ENCODE measurements at places on chromosomes 4 and X. TPM values are rescaled to one million over a fixed set of nuclear protein-coding genes. Genes with fewer than 3 reads are reported as not detected.

GAGE12J gene
- not detected for total RNA-seq

GRPEL1 gene
- 66.6 TPM for total RNA-seq

NPNT gene
- 2.4 TPM for total RNA-seq

TMEM164 gene
- 32.2 TPM for total RNA-seq

USP17L10 gene
- not detected for total RNA-seq

MAOB gene
- 51.7 TPM for total RNA-seq

MGARP gene
- 224 TPM for total RNA-seq

DNA sequence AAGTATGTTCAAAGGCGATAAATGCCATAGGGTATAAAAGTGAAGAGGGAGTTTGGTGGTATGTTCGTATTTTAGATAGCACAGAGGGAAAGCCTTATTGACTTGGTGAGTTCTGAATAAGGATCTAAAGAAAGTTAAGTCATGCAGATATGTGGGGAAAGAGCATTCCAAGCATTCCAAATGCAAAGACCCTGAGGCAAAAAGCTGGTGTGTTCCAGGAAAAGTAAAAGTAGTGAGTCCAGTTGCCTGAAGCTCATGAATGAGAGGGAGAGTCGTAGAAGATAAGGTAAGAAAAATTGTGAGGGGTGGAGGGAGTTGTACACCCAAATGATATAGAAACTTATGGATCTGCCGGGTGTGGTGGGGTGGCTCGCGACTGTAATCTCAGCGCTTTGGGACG, 426.7 kb downstream of the RPA4 start:
- DNase-seq, result no peak

DNA sequence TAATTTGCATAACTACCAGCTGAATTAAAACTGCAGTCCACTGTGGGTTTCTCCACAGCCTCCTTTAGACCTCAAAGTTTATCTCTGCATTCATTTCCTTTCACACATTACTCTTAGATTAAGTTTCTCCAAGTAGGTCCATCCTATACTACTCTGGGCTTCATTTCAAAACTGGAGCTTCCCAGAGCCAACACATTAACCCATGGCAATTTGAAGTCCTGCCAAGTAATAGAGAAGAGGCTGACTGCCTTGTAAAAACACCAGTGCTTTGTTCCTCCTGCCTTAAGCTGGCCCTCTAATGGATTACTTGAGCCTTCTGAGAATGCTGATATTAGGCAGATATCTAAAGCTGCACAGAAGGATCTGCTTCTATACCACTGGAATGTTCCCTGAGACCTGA, 997.2 kb upstream of the SLIT2 start:
- DNase-seq, result no peak

DNA sequence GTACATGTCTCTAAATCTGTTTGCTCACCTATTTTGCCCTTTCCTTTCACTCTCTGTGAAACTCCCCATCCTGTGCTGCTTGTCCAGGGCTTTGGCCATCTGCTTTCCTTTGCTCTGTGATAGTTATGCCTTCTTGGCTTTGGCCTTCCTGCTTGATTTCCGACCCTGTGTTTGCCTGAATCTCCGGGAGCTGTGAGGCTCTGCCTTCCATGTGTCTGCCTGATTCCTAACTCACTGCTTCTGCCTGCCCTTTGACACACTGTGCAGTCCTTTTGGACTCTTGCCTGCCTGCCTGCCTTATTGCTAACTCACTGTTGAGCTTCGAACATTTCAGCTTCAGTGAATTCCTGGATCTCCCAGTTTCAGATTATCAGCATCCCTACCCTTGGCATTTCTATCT, 143.1 kb downstream of the C4orf33 start:
- peak; percentile 31 for DNase-seq

GRCh38 chr4:37735578-37735977, 49.4 kb upstream of the RELL1 start:
- no peak for DNase-seq

- DNase-seq, result no peak
Observed at GRCh38 chr4:26033389-26033788, 119.4 kb downstream of the SMIM20 start.

DNA sequence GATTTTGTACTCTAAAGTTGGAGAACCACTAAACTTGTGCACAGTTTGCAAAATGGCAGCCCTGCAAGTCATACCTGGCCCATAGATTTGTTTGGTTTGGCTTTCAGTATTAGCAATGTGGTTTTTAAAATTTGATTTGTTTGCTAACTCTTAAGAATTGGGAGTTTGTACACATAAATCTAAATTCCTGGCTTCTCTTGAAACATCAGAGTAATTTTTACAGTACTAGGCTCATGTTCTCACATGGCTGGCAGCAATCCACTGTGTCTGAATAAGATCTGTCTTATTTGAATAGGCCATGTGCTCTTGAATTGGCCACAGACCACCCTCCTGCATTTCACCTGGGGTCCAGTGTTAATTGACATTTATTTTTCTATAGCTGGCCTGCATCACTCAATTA, 21.3 kb downstream of the DIAPH2 start:
- DNase-seq, result no peak

DNA sequence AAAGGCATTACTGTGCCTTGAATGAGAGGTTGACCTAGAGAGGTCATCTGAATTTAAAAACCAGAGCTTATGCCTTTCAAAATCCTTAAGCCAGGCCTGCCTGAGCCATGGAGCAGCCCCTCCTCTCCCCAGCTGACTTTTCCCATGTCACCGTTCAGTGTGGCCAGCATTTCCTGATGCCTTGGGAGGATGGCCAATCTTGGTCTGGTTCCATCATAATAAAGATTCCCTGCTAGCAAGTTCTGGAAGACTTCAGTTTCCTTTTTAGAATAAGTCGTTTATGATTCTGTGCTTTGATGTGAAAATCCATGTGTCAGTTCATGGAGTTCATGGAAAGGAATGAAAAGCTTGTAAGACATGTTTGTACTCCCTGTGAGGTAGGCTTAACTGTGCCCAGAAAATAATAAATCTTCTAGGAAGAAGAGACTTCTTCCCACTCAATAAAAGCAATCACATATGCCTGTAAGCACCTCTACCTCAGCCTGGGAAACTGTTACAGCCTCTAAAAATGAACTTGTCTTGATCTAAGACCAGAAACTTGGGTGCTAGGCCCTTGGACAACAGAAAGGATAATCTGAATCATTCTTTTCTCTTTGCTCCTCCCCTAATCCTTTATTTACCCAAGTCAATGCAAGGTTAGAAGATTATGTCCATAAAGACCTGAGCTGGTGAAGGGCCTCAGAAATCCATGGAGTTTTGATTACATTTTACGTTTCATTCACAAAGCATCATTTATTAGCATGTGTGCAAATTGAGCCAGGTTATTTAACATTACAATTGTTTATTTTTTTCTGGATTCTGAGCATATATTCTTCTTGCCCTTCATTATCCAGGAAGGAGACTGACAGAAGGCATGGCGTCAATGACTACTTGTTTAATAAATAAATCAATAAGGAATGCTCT, 84.0 kb upstream of the TBC1D9 start:
- no peak for DNase-seq

DNA sequence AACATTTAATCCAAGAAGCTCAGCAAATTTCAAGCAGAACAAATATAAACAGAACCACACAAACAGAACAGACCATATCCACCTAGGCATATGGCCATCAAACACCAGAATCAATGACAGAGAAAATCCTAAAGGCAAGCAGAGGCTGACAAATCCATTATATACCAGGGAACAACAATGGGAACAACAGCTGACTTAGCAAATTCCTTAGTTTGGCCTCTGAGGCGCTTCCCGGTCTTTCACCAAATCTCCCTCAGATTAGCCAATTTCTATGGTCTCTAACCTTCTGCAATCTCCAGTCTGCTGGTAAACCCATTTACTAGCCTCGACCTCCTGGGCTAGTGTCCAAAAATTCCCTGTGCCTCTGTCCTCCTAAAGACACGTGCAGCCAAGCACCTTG, 59.2 kb downstream of the GPR143 start:
- DNase-seq, result no peak

- DNase-seq, result no peak
Observed at GRCh38 chr4:32032136-32032672, 1312.0 kb downstream of the PCDH7 start.

GRCh38 chrX:49166914-49167739, 4.6 kb downstream of the MAGIX start:
- peak; percentile 74 for DNase-seq

- DNase-seq, result no peak
Observed at GRCh38 chrX:118272242-118272641, 73.7 kb upstream of the WDR44 start.

- DNase-seq, result peak; percentile 39
Observed at GRCh38 chr4:1198098-1198844, 25.9 kb upstream of the SPON2 start.

GRCh38 chr4:116010923-116011322, 897.5 kb upstream of the NDST4 start:
- DNase-seq, result no peak

DNA sequence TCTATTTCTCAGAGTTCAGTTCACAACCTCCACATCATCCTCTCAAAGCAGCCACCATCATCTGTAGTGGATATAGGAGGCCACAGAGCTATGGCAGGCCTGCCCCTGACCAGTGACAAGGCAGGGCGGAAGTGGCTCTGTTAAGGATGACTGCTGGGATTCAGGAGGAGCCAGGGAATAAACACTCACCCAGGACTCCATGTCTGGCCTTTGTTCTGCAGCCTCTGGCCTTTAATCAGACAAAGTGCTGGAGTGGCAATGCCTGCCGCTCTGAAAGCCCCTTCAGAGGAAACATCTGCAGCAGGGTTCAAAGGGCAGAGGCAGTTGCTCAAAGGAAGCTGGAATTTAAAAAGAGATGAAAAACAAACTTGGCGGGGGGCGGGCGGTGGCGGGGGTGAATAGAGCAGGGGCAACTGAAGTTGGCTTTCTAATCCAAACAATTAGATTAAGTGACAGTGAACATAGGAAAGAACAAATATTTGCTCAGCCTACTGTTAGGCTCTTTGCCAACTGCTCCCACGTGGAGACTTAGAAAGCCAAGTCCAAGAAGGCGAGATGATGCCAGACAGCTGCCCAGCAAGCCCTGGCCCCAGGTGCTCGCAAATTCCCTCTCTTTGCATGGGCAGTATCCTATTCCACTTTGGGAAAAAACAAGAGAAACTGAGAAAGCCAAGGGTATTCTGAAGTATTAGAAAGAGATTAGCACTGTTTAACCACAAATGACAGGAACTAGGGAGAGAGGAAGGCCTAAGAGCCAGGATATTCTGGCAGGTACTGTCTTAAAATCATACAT, 5.5 kb downstream of the MPP1 start:
- no peak for DNase-seq

GRCh38 chr4:924107-925096, 7.7 kb downstream of the GAK start:
- DNase-seq, result no peak

- no peak for DNase-seq
Observed at GRCh38 chr4:86223472-86223871, 136.4 kb downstream of the MAPK10 start.

GRCh38 chr4:125762537-125762936, 447.8 kb downstream of the FAT4 start:
- no peak for DNase-seq

GRCh38 chr4:152881974-152882373, 54.1 kb upstream of the FHDC1 start:
- no peak for DNase-seq

- no peak for DNase-seq
Observed at GRCh38 chr4:2218436-2218835, 23.5 kb downstream of the HAUS3 start.

DNA sequence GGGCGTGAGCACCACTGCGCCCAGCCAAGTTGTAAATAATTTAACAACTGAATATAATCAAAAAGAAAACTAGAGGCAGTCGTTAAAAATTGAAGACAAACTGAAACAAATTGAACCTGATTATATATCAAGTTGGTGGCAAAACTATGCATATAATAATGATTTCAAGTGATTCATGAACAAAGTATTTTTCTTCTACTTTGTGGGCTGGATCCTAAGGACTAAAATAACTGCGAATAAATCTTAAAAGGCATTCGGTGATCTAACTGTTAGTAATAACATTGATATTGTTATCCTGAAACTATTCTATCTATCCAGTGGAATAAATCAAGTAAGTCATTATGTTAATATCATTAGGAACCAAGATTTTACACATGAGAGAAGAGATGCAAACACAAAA, 21.2 kb upstream of the USP9X start:
- no peak for DNase-seq

DNA sequence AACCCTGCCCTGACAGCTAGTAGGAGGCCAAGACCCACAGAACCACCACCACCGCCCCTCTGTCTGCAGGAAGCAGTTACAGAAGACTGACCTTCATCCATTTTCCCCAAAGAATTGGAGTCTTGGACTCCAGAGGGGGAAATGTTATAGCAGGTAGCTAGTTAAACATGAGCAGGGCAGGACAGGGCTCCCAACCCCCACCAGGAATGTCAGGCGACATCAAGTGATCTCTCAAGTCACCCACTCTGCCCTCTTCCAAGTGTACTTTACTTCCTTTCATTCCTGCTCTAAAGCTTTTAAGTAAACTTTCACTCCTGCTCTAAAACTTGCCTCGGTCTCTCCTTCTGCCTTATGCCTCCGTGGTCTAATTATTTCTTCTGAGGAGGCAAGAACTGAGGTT, 17.1 kb upstream of the AADAT start:
- no peak for DNase-seq

DNA sequence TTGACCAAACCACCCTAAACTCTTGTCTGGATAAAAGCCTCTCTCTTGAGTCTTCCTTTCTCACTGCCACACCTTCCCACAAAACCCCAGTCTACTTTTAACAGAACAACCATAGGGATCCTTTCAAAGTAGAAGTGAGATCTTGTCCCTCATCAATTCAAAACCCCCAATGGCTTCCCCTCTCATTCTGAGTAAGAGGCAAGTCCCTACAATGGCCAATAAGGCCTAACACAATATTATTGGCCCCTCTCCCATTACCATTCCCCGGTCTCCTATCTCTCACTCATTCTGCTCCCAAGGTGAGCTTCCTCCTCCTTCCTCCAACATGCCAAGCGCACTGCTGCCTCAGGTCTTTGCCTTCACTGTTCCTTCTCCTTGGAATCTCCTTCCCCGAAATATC, 57.1 kb downstream of the REELD1 start:
- no peak for DNase-seq

Measured in adrenal gland (tissue), 19 donors.